Fibroblast of the aortic adventitia (primary cell): ENCODE measurements at places on chromosomes 4 and X. TPM values are rescaled to one million over a fixed set of nuclear protein-coding genes. Genes with fewer than 3 reads are reported as not detected.

GYG2 gene
- 1.1 and 4.3 TPM in 2 replicates for total RNA-seq

SPATA18 gene
- 21.7 and 22.3 TPM in 2 replicates for total RNA-seq

DNA sequence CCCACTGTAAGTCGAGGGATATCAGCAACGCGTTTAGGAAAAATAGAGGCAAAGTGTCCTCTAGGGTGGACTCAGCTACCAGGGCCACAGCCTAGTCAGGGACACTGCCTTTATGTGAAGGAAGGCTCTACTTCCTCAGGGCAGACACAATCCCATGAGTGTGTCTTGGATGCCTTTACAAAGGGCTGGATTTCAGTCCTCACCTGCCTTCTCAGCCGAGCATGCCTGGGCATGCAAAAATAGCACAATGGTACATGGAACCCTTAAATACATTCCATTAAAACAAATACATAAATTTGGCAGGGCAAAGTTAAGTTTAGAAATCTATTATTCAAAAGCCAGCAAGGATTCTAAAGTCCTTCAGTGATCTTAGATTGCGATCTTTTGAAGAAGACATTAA, 51.1 kb downstream of the DMD start:
- DNase-seq = no peak

- peak; percentile 49 for DNase-seq
Measured at GRCh38 chrX:69538321-69538876, 34.3 kb downstream of the NALF2 start.

KIF4A gene
- total RNA-seq = 2.7 and 14.5 TPM in 2 replicates

BEX5 gene
- 0.09 TPM in 1 of 2 replicates, not detected in the other for total RNA-seq

GRCh38 chr4:189131118-189131517, 809.6 kb upstream of the FRG1 start:
- DNase-seq = no peak

NOX1 gene
- not detected in 2 replicates for total RNA-seq

POU3F4 gene
- total RNA-seq = not detected in 2 replicates

DNA sequence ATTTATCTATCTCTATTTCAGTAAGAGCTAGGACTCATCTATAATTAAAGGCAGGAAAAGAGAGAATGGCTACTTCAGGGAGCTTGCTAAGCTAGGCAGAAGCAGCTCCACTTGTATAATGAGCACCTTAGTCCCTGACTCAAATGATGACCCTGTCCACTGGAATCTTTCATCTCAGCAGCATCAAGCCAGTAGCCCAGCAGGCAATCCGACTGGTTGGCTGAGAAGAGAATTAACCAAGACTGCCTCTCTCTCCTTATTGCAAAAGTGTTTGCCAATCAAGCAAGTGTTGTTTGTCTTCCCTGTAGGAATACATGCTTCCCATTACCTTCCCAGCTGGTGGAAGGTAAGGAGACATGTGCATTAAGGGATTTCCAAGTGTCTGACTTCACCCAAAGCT, 3.9 kb upstream of the SPOCK3 start:
- no peak for DNase-seq

DNA sequence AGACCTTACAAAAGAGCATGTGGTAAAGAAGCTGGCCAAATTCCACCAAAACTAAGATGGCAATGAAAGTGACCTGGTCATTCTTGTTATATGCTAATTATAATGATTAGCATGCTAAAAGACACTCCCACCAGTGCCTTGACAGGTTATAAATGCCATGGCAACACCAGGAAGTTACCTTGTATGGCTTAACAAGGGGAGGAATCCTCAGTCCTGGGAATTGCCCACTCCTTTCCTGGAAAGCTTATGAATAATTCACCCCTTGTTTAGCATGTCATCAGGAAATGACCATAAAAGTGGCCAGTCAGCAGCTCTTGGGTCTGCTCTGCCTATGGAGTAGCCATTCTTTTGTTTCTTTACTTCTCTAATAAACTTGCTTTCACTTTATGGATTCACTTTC, 87.9 kb downstream of the UPRT start:
- no peak for DNase-seq

NUDT11 gene
- total RNA-seq = 11.8 and 13.9 TPM in 2 replicates

- no peak for DNase-seq
Measured at GRCh38 chr4:34000356-34000755, 2244.0 kb downstream of the ARAP2 start.

PALLD gene
- 15.5 and 52.1 TPM in 2 replicates for total RNA-seq

GRCh38 chrX:115940888-115941332, 229.6 kb upstream of the AGTR2 start:
- DNase-seq = peak; percentile 77

GRCh38 chrX:39814391-39814790, 283.4 kb downstream of the BCOR start:
- peak; percentile 38 for DNase-seq

- no peak for DNase-seq
Measured at GRCh38 chrX:150478496-150479492, 89.6 kb upstream of the MTM1 start.

GPAT3 gene
- total RNA-seq = 10.7 and 15.2 TPM in 2 replicates

TECRL gene
- total RNA-seq = not detected in 2 replicates

DNA sequence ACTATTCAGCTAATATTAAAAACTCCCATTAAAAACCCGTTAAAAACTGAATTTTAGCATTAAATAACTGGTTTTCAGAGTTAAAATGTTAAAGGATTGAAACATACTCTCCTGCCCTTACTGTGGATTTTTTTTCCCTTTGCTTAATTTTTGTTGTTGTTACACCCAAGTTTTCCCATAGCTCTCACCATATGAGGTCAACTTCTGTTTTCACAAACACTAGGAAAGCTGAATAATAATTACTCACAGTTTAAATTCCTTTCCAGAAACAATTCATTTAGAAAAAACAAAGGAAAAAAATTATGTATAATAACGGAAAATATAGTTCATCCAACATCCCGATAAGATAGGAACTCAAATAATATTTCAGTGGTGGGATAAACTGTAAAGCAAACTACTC, 129.0 kb downstream of the PPP3CA start:
- no peak for DNase-seq

DNA sequence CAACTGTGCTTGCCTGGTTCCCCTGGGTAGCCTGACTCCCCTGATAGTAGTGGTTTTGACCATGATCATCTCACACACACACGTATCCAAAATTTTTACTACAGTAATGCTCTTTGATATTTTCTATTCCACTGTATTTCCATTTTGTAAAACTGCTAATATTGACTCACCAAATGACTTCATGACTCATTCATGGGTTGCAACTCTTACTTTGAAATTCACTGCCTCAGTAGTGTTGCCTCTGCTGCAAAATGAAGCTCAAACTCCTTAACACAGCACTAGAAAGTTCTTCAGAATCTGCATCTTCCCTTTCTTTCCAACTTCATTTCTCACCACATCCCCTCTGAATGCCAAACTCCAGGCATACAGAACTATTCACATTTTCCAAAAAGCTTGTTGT, 20.3 kb downstream of the QRFPR start:
- DNase-seq = no peak

GRCh38 chr4:189659287-189659686, 281.4 kb upstream of the FRG1 start:
- no peak for DNase-seq

DRP2 gene
- 0.41 and 1.8 TPM in 2 replicates for total RNA-seq

DNA sequence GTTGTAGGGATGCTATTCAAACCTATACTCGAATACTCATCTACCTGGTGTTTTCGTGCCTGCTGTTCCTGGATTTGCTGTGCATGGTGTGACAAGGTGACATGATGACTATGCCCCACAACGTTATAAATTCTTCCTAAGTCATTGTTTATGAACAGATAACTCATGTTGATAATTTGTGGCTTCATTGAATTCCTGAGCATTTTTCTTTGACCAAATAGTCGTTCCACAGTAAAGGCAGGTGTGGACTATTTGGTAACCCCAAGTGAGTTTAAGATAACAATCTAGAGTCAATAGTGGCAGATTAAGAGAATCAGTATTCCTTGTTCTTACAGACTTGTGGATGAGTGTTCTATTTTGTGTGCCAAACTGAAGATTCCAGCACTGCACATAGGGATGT, 59.9 kb downstream of the SNX25 start:
- DNase-seq = no peak

MFSD8 gene
- 15.8 and 22.7 TPM in 2 replicates for total RNA-seq

DNA sequence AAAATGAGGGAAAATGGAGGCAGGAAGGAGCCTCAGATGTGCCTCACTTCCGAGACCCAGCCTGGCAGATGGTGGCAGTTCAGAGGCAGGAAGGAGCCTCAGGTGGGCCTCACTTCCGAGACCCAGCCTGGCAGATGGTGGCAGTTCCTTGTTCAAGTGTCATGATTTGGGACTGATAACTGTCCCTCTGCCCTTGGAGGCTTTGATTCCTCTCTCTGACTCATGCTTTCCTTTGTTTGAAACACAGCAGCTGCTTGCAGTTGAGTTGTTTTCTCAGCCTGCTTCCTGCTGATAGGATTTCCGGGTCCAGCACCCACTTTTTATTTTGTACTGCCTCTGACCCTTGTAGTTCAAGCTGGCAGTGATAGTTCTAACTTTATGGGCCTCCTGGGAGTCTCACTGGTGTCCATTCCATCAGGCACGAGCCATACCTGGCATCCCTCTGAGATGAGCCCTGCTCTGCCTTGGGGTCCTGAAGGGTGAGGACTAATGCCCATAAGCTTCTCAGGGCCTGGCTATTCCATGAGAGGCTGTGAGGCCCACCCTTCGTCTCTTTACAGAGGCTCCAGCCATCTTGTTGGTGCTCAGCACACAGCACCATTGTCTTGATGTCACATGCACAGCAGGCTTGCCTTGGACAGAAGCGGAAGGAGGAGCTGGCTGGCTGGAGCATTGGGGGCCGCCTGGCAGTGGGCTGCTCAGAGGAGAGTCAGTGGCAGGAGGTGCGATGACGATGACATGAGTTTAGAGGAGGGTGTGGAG, 13.0 kb downstream of the RGS12 start:
- DNase-seq = no peak
